ENCODE measurements at places on chromosomes 6 and 20.

DNA sequence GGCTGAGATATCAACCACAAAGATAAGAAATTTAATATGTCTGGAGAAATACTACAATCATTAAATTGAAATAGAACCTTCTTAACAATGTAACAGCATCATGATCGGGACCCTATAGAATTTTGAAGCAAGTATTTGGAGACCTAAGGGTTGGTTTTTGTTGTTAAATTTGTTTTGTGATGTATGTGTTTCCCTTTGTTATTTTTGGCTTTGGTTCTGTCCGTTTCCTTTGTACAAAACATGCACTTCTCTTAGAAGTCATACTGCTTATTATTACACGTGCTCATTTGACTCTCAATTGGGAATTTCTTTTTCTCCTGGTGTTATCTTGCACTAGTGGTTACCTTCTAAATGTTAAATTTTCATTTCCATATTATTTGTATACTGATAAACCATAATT is 4.0 kb upstream of the PLN start:
- DNase-seq = no peak

DNA sequence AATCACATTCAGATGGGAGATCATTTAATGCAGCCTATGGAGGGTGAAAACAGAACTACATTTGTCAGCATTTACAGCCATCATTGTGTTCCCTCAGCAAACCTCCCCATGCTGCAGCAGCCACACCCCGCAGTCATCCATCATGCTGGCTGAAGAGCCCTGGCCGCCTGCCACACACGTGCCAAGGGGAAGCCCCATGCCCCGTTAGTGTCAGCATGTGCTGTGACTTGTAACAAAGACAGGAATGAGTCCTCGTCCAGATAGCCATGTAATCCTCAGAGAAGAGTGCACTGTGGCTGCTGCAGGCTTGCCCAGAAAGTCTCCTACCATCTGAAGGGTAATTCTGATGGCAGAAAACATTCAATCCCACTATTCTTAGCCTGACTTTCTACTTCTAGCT is 1097.8 kb downstream of the KIF16B start:
- DNase-seq = no peak

DNA sequence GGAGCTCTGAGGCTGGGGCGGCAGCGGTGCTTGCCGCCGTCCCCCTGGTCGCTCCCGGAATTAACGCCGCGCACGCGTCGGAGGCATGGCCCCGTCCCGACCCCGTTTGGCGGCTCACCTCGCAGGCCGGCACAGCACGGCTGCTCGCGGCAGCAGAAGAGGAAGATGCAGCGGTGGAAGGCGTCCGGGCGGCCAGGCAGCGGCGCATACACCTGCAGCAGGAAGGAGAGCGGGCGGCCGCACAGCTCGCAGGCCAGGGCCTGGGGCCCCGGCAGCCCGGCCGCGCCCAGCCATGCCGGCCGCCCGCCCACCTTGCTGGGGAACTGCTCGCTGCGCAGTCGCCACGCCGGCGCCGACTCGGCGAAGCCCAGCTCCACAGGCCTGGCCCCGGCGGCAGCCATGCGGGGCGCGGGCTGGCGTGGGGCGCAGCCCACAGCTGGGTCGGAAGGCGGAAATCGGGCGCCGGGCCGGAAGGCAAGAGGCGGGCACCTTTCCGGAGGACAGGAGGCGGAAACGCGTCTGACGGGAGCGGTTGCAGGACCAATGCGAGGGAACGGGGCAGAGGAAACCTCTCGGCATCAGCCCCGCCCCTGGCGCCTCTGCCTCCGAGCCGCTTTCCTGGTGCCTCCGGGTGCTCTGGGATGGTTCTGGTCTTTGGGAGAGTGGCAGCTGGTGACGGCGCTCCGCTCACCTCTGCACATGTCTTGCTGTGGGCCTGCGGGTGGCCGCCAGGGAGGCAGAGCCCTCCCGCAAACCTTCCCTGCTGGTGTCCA is at the start of gene PDCD2:
PDCD2 (minus strand) TSS at position 457 of the 773 bp plus-strand sequence; CDS start at position 401, 56 bp downstream.
- peak; percentile 81 for DNase-seq

DNA sequence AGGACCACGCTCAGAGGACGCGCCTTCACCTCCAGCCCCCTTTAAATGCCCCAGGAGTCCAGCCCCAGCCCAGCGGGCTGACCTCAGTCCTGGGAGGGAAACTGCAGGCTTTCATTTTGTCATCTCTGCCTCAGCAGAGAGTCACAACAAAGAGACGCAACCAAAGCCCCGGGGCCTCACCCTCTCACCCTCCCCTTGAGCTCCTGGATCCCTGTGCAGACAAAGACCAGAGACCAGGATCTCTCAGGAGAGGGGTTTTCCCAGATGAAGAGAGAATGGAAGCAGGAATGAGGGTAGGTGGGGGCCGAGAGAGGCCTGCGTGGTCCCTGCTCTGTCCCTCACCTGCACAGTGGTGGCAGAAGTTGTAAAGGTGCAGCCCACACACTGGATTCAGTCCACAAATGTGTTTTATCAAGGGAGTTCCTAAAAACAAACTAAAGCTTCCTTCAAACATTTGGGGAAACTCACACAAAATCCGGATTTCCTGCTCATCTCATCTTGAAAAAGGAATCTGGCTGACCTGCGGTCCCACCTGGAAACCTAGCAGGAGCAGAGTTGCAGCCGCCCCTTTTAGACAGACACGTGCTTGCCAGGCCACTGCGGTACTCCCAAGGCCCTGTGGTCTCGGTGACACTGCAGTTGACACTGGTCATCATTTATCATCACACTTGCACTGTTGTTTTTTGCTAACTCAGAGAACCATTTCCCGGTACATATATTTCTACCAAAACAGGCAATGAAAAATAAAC is 27.1 kb downstream of the PTGIS start:
- DNase-seq = no peak

DNA sequence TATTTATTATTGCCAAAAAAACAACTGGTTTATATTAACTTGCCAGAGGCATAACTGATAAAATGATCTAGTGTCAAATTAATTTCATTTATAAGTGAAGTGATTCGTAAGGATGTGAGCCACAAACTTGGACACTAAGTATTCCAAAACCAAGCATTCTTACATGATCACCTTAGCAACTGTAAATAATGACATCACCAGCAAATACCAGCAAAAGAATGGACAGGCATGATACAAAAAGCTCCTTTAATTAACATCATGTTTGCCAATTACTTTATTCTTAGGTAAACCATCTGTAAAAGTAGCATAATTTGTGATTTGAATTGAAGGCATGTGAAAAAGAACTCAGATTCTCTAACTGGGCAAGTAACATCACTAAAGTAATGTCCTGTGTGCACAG is 17.2 kb upstream of the FNDC1 start:
- no peak for DNase-seq

GRCh38 chr6:87391334-87391733 is 16.4 kb upstream of the CFAP206 start:
- DNase-seq = no peak

DNA sequence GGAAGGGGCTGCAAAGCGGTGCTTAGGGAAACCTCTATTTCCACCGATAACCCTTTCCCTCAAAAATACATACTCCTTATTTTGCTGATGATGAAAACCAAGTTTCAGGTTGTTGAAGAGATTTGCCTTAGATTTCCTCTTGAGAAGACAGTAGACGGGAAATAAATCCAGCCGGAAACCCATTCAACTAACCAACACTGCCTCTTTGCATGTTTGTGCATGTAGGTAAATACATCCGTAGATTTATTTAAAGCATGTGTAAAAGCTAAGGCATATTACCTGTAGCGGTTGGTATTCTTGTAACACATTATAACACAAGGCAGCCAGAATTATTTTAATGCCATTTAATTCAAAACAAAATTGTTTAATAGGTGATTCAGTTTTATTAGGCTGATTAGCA is 136.3 kb upstream of the SLC22A23 start:
- no peak for DNase-seq

DNA sequence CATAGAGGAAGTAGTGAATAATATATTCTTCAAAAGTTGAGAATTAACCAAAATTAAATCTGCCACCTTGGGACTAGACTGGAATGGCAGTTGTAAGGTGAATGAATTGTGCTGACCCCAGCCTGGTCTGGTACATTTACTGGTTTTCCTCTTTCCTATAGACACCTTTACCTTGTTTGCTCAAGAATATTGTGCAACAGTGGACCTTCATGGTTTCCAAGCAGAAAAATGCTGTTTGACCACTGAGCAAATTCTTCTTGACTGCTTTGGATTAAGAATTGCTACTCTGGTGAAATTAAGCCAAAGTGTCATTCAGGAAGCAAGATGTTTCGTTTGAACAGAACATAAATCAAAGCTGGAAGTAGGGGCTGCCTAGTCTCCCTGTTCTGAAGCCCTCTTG is 156.6 kb upstream of the TAB2 start:
- DNase-seq = no peak

DNA sequence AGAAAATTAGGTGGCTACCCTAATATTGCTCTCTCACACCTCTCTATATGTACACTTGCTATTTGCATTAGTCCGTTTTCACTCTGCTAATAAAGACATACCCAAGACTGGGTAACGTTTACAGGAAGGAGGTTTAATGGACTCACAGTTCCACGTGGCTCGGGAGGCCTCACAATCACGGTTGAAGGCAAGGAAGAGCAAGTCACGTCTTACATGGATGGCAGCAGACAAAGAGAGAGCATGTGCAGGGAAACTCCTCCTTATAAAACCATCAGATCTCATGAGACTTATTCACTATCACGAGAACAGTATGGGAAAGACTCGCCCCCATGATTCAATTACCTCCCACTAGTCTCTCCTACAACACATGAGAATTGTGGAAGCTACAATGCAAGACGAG is 53.4 kb downstream of the EPM2A start:
- no peak for DNase-seq

DNA sequence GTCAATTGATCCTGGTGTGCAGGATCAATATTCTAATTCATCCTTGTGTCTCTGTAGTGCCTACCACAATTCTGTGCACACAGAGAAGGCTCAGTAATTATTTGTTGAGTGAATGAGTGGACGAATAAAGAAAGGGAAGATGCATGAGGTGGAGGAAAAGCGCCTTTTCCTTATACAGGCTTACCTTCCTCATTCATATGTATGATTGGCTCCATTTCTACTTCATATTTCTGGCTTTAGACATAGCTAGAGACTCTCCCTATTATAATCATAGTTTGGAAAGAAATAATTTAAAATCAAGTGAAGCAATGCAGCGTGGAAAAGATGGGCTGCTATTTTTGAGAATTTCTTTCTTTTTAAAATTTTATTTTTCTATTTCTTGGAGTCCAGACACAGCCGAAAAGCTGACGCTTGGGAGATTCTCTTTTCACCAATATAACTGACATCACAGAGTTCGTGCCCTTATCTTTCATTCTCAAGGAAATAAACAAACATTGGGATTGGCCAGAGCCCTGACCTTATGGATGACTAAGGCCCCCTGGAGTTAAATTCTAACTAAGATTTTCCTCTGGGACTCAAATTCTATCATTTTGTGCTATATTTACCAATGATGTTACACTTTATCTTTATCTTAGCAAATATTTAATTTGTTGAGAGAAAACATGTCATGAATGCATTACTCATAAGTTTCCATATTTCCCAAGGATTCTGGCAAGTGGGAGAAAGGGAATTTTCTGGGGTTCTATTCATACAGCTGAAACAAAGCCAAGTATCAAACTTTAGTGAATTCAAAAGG is 48.1 kb downstream of the PRL start:
- no peak for DNase-seq

- DNase-seq = no peak
Measured at GRCh38 chr6:115838763-115839401, 221.8 kb downstream of the FRK start.

DNA sequence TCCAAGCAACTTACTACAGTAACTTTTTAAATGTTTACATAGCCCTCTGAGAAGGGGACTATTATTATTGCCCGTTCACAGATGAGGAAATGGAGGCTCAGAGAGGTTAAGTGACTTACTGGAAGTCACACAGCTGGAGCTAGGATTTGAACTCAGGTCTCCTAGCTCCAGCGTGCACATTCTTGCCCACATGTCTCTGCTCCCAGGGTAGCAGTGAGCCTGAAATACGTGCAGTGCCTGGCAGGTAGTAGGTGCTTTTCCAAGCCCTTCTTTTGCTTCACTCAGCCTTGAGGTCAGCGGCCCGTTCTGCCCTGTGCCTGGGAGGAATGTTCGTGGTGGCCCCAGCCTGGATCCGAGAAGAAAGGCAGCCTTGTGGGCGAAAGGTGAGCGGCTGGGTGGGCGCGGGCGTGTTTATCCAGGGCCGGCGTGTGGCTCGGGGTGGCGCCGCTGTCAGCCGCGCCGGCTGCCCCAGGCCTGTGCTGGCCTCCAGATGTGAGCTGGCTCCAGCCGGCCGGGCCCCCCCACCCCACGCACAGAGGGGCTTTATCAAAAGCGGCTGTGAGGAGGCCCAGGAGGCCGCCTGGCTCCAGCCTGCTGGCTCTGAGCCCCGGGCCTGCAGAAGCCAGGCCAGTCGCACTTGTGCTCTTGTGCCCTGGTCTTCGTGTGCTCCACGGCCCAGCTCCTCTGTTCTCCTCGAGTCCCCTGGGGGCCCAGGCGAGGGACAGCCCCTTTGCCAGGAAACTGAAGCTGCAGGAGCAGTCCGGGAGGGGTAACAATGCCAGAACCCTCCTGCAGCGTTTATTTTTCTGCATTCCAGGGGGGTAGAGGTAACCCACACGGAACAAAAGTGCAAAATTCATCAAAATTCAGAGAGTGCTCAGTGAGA is 58.1 kb downstream of the UBE2V1 start:
- DNase-seq = no peak

GRCh38 chr6:22356362-22356940 is 59.6 kb upstream of the PRL start:
- no peak for DNase-seq
